ENCODE measurements at places on chromosomes 4 and X.
A peak's percentile ranks its signal among the peaks of the same experiment; 100 is the strongest.

- no peak for DNase-seq
Observed at GRCh38 chrX:65961714-65962113, 78.2 kb downstream of the VSIG4 start.

DNA sequence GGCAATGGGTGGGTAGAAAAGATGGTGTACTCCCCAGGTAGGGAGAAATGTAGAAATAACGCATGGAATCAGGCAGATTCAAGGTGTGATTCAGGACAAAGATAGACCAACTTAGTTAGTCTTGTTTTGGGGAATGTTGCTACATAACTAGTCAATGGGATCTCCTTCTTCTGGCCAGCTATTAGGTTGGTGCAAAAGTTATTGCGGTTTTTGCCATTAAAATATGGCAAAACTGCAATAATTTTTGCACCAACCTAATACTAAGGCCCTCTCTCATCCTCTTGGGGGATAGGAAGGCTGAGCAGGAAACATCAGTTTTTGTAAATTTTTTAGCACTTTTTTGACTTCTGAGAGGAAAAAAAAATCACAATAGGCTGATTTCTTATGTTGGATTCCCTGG, 23.2 kb downstream of the CYBB start:
- no peak for DNase-seq

DNA sequence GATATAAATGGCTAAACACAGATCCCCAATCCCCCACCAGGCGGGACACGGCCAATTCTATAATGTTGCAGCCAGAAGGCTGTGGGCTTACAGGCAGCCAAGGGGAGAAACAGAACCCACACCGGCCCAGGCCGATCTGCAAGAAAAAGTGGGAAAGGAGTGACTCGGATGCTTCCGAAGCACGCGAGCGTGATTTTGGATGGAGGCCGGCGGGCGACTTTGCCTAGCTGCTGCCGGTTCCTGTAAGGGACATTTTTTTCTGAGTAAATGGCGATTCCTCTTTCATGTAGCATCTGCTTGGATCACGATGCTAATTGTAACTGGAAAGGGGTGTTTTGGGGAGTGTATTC, 470.2 kb downstream of the PCDH19 start:
- no peak for DNase-seq

GRCh38 chr4:176002007-176002613, 63.5 kb upstream of the WDR17 start:
- peak; percentile 43 for DNase-seq

DNA sequence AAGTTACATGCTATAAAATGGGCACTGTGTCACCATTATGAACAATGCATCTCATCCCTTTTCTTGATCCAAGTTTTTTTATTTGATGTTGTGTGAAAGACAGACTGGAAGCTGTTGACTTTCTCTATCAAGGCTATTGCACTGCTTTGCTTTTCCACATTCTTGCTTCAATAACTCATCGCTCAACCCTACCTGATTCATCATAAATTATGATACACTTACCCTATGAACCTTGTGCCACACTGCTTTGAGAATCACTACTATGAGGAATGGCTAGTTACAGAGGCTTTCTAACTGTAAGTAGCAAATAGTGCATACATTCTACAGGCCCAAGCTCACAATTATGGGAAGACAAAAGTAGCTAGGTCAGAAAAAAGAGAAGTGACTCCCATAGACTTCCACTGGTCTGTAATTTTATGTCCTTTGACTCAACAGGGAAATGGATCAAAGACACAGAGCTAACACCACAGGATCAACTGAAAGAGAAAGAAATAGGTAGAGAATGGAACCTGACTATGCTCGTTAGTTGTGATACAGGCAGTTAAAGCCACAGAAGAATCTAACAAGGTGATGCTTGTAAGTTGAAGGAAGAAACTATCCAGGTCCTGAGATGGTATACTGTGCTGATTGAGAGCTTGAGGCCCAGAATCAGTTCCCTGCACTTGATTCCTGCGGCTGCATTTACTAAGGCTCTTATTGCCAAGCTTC, 163.5 kb downstream of the PPP3CA start:
- no peak for DNase-seq
